ENCODE measurements at places on chromosomes 5 and 9.

GRCh38 chr5:96322217-96322616 lies 110.8 kb downstream of the PCSK1 start:
- no peak for DNase-seq

GRCh38 chr5:125348936-125349831 lies 602.7 kb upstream of the ZNF608 start:
- peak; percentile 24 for DNase-seq

- no peak for DNase-seq
Observed at GRCh38 chr5:39257554-39257953, 38.2 kb upstream of the FYB1 start.

DNA sequence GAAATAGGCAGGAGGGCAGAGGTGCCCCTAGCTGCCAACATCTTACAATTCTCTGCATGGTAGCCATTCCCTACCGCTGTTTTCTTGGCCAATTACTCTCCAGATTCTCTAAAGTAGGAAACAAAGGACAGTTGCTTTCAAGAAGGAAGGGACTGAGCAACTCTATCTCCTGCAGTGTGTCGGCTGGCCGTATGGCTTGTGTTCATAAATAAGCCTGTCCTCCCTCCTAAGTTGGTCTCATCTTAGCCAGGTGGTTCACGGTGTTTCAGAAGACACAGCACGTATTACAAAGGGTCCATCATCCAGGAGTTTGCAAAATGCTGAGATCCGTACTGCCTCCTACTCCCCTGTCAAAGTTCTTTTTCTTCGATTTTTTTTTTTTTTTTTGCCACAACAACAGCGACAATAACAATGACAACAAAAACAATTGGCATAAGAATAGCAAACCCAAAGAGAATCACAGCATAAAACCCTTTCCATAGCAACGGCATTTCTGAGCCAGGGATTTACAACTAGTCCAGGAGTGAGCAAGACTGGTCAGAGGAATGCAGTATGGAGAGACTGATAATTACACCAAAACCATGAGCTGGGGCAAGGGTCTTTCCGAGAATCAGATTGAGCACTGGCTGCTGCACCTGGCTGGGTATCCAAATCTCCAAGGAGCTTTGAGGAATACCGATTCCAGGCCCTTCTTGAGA lies 212.8 kb downstream of the SLIT3 start:
- DNase-seq, result no peak

DNA sequence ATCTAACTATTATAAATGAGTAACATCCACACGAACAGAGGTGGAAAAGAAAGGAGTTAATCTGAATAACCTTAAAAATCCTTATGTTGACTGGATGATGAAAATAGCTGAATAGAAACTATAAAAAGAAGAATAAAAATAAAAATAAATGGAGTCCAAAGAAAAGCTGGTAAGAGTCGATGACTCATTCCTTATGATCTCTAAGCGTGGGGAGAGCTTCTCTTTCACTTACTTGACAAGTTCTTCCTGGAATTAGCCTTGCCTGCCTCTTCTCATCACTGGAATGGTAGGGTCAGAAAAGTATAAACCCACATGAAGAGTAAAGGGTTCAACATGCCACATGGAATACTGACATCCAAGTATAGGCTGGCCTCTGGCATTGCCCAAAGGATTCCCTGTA lies 477.0 kb upstream of the RGMB start:
- peak; percentile 56 for DNase-seq

DNA sequence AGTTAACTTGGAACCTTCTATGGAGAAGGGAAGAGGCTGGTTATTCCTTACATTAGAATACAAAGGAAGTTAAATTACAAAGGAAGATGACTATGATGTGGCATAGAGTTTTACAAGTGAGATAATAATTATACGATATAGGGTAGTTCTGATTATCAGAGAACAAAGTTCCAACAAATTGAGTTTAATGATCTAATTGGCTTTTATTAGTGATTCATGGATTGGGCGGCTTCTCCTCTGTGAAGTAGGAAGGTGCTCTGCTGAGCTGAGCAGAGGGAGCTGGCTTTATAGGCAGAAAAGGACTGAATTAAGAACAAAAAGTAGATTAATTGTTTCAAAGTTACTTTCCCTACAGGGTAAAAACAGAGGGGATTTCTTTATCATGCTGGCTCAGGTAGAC lies 49.7 kb downstream of the PARP8 start:
- DNase-seq, result no peak

- no peak for DNase-seq
Observed at GRCh38 chr5:125236007-125236406, 489.6 kb upstream of the ZNF608 start.
